ENCODE measurements at places on chromosomes 13 and 19.

- no peak for DNase-seq
Observed at GRCh38 chr13:33218020-33218419, 67.5 kb downstream of the STARD13 start.

DNA sequence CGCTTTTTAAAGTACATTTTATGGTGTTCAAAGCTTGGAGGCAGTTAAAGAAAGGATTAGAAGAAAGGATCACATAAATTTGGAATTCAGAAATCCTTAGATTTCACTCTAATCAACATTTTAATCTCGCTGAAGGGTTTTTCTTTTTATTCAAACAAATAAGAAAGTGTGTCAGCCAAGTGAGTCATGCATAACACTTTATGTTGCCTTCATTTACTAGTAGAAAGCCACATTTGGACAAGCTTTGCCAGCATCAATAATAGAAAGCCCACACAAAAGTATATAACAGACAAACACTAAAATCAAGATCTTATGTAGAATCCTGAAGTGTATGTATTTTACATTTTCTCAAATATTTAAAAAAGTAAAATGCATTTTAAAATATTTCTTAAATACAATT, 154.9 kb upstream of the TRPC4 start:
- DNase-seq, result no peak

GRCh38 chr19:11111117-11111770, 22.0 kb downstream of the LDLR start:
- DNase-seq, result no peak

- no peak for DNase-seq
Observed at GRCh38 chr19:7908078-7908699, 4.5 kb downstream of the MAP2K7 start.

DNA sequence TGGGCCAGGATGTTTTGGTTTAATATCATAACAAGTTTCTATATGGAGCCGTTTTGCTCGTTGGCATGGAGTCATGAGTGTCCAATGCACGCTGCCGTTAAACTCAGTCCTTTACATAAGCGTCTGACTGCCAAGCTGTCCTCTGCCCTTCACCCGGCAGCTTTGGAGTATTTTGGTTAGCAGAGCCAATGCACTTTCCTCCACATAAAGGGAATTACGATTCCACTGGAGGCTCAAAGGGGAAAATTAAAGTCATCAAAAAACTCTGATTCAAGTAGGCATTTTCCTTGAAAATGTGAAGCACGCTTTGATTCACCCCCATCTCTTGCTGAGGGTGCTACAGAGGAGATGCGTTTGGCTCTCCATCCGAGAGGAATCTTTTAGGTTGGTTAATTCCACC, 144.4 kb upstream of the ARGLU1 start:
- no peak for DNase-seq

DNA sequence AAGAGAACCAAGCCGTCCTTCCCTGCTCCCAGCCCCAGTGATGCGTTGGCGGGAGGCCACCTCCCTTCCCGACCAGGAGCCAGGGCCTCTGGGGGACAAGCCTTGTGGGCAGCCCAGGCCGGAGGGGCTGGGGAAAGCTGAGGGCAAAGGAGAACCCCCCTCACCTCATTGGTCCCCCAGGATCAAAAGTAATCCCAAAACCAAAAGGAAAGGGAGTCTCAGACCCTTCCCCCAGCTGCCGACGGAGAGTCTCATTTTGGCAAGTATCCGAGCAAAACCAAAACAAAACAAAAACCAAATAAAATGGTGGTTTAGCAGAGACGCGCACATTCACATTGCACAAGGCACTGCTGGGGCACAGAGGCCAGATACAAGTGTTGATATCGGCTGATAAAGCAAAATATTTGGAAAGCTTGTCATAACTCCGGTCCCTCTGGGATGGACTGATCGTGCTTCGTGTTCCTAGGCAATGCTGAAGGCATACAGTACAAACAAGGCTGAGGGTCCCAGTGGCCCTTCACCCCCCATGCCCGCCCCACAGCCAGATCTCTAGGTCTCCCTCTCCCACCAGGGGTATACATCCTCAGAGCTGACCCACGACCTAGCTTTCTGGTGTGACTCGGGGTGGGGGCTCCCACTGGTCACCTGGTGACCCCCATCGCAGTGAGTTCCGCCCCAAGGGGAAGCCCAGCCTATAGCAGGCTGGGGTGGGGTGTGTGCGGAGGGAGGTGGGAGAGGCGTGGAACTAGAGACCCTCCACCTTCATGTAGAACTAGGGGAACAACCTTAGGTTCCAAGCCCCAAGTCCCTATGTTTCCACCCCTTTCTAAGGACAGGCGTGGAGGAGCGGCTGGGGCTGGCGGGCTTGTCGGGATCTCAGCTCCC, 2.1 kb downstream of the CEBPA start:
- no peak for DNase-seq

DNA sequence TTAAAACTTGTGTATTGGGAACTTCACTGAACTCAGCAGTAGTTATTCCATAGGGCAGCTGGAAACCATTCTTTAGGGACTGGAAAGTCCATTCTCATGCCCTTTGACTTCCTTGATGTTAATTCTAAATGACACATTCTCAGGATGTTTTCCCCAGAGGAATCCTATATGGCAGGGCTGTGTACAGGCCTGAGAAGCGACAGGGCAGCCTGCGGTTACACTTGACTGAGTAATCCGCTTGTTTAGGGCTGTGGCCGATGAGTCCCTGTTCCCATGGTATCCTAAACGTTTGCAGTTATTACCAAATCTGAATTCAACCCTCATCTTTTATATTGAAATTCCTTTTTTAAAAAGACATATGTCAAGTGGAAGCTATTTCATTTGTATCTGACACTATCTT, 83.5 kb downstream of the COL4A2 start:
- no peak for DNase-seq

DNA sequence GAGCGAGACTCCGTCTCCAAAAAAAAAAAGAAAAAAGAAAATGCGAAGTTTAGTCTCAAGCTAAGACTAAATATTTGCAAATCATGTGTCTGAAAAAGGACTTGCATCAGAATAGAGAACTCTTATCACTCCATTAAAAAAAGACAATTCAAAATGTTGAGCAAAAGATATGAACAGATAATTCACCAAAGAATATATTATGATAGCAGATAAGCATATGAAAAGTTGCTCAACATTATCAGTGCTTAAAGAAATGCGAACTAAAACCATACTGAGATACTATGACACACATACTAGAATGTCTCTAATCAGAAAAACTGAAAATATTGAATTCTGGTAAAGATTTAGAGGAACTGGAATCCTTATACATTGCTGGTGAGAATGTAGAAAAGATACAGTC, 38.7 kb upstream of the SACS start:
- DNase-seq, result no peak

- no peak for DNase-seq
Observed at GRCh38 chr19:28402701-28403290, 810.2 kb downstream of the UQCRFS1 start.

DNA sequence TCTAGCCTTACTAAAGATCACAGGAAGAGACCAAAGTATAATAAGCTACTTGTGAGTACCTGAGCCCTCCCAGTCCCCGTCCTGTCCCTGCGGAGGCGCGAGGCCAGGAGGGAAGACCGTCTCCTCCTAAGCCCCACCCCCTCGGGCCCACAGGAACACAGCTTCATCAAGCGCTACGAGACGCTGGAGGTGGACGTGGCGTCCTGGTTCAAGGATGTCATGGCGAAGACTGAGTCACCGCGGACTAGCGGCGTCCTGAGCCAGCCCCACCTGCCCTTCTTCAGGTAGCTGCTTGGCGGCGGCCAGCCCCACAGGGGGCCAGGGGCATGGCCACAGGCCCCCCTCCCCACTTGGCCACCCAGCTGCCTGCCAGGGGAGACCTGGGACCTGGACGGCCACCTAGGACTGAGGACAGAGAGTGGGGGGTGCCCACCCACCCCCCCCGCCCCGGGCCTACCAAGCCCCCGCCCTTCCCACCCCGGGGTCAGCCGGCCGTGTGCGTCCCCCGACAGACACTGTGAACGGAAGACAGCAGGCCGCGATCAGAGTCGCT, 2.4 kb upstream of the TGFBR3L start:
- DNase-seq, result no peak

- DNase-seq, result no peak
Observed at GRCh38 chr19:788686-788982, 8.6 kb upstream of the PTBP1 start.

- no peak for DNase-seq
Observed at GRCh38 chr13:80307401-80307987, 33.4 kb downstream of the SPRY2 start.

DNA sequence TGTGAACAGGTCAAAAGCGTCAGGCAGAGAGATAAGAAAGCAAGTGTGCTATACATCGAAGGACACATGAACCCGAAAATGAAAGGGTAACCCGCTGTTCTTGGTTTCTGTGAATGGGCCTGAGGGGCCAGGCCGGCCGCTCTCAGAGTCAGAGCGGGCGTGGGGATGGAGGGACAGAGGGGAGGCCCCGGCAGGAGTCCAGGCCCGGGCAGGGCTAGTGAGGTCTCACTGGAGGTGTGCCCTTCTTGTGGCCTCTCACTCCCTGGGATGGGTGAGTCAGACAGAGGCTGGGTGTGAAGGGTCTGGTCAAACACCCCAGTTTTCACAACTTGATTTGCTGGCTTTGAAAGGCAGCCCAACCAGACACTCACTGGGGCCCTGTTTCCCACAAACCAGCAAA, 17.4 kb upstream of the NDUFS7 start:
- DNase-seq, result no peak

- no peak for DNase-seq
Observed at GRCh38 chr13:95553581-95554385, 1.3 kb downstream of the CLDN10 start.

DNA sequence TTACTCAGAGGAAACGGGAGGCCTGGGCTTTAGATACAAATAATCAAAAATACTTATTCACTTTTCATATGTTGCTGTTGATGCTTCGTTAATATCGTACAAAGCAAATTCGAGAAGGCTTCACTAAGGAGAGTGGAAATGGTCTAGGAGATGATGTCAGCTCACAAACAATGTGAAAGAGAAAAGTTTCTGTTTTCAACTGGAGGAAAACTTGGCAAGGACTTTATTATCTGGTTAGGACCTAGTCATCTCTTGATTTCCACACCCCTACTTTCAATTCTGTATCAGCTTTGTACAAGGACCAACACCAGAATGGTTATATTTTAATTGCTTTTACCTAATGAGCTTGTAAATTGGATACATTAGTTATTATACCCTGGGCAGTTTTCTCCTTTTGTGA, 88.0 kb downstream of the SLC10A2 start:
- no peak for DNase-seq

DNA sequence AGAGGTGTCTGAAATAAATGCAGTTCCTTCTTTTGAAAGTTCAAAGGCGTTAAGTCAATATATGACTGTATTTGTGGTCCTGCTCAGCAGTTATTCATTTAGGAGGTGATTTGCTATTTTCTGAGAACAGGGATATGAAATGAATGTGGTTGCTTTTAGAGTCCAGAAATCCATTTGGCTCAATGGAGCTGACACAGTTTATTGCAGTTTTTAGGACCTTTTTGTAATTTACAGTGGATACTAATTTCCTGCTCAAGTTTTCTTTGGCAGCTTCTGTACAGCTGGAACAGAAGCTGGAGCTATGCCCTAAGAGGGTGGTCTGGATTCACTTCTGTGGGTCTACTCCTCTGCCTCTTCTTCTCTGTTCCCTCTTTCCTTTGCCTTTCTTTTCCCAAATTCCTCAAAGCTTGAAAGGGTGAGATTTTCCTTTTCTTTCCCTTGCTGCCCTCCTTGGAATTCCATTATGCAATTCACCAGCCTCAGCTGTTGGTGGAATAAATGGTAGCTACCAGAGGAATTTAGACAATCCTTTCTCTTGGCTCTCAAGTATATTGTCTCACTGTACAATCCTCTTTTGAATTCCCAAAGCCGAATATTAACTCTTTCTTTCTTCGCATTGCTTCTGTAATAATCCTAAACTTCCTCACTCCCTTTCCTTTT, 39.9 kb downstream of the ITGBL1 start:
- no peak for DNase-seq
